ENCODE measurements at places on chromosomes 2 and 18.

GRCh38 chr2:229267080-229267479 is 4.0 kb downstream of the PID1 start:
- DNase-seq: no peak

DNA sequence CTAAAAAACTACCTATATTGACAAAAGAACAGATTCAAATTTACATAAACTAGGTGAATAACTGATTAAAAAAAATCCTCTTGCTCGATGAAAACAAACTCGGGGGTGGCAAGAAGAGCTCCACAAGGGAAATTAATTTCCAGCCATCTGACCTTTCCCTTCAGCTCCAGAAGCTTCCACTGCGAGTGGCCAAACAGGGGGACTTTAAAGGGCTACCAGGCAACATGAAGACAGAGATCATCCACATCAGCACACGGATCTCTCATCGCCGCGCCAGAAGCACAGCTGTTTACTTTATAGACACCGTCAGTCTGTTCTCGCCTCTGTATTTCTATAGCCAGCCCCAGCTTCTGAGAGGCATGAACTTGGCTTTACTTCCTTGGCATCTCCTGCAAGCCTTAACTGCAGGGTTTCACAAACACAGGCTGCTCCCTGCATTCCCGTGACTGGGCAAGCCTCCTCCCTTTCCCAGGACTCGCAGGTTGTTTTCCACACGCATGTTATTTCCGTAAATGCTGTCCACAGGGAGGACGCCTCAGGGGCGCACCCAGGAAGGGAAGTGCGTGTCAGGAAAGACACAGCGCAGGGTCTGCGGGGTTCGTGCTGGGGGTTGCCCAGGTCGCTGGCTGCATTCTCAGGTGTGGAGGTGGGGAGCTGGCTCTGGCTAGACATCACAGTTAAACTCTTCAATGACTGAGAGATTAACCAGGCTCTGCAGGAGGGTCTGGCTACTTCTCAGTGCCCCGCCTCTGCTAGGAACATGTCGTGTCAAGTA is 85.0 kb downstream of the USP40 start:
- no peak for DNase-seq

DNA sequence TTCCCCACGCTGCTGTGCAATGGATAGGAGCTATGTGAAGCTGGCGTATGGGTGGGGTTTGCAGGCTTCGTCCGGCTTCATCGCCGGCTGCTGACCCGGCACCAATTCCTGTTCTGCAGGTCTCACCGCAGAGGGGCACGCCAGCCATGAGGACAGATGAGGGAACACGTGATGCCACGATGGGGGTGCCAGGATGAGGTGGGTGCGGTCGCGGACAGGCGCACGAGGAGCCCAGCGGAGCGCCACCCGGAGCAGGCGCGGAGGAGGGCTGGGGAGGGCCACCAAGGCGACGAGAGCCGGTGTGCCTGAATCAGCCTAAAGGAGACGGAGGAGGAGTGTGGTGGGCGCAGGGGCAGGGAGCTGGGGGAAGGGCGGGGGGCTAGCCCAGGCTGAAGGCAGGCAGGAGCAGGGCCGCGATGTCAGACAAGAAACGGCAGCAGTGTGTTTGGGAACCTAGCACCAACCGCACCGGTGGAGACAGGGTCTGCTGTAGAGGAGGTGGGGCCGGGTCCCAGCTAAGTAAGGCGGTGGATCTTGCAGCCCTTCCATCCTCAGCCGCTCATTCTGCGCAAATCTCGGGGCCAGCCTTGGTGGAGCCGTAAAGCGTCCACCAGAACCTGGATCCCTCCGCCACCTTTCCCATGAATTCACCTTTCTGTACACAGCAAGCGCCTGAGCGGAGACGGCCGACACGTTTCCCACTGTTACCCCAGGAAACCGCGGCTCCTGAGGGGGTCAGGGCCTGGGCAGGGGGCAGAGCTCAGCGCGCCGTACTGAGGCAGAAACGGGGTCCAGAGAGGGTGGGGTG is 17.0 kb upstream of the CD8A start:
- peak; percentile 3 for DNase-seq

DNA sequence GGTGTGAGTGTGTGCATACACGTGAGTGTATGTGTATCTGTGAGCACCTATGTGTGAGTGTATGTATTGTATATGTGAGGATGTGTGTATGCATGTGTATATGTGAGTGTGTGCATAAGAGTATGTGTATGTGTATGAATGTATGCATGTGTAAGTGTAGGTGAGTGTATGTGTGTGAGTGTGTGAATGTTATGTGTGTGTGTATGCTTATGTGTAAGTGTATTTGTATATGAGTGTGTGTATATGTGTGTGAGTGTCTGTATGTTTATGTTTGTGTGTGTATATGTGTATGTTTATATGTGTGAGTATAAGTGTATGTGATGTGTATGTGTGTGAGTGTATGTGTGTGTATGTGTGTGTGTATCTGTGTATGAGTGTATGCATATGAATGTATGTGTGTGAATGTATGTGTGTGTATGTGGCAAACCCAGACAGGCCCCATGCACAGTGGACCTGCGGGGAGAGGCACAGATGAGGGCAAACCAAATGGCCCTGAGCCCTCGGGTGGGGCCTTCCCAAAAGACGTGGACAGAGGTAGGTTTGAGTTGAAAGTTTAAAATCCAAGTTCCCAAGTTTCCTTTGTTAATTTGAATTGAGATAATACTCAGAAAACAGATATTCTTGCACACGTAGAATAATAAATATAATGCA is 51.5 kb downstream of the EDAR start:
- no peak for DNase-seq

DNA sequence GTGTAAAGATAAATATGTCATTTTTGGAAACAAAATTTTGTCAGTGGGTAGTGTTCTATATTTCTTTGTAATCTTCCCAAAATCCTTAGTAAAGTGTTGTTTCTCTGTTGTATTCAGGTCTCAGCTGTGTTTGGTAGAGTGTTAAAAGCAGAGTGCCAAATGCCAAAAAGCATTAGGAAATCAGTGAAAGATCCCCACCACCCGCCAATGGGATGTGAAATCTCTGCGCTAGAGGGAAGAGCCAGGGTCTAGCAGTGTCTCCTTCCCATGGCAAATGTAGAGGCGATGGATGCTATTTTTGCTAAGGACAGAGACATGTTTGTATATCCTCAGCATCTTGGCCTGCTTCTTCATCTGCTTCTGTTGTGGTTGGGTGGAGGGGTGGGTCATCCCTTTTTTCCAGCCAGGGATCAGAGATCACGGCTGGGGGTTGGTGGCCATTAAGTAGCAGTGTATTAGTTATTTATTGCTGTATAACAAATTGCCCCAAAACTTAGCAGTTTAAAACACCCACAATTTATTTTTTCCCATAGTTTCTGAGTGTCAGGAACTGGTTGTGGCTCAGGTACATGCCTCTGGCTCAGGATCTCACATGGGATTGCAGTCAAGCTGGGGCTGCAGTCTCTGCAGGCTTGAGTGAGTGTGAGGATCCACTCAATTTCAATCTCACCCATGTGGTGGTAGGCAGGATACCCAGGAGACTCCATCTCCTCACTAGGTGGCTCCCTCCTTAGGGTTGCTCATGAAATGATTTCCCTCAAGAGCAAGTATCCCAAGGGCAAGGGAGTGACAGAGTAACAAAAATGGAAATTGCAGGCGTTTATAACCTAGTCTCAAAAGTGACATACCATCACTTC is 211.9 kb downstream of the MYCN start:
- DNase-seq: no peak
